ENCODE measurements at places on chromosomes 11 and 22.

GRCh38 chr22:21651521-21652009 lies 9.5 kb downstream of the SDF2L1 start:
- H3K36me3 ChIP-seq = peaks cover 4% of the 10 kb centered on the region
- H3K27ac ChIP-seq = peak overlapping the region; percentile 92
- peaks cover 29% of the 10 kb centered on the region for H3K4me1 ChIP-seq
- H3K27me3 ChIP-seq = no peaks in the 10 kb centered on the region
- no peak for DNase-seq

GRCh38 chr22:34903416-34903815 lies 162.5 kb upstream of the ISX start:
- no peaks in the 10 kb centered on the region for H3K27me3 ChIP-seq
- no peaks in the 10 kb centered on the region for H3K4me1 ChIP-seq
- H3K27ac ChIP-seq = no peak overlapping the region
- no peaks in the 10 kb centered on the region for H3K36me3 ChIP-seq
- no peak for DNase-seq
- no peak overlapping the region for H3K4me3 ChIP-seq

- H3K27ac ChIP-seq = no peak overlapping the region
- no peak overlapping the region for H3K4me3 ChIP-seq
- H3K36me3 ChIP-seq = no peaks in the 10 kb centered on the region
- peaks cover 4% of the 10 kb centered on the region for H3K4me1 ChIP-seq
- peaks cover 22% of the 10 kb centered on the region for H3K27me3 ChIP-seq
These were observed 75.7 kb upstream of the E2F8 start for GRCh38 chr11:19316434-19316833.

DNA sequence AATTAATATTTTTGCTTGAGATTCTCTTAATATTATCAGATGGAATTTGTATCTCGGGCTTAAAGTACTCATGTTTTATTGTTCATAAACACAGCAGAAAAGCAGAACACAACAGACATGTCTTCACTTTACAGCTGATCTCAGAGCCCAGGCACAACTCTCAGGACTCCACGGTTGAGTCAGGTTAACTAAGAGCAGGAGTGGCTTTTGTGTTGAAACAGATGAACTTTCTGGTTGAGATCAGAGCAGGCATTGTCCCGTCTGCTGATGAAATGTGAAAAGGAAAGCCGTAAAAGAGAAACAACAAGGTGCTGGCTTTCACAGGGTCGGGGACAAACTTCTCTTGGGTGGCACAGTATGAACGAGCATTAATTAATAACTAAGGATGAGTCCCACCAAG lies 49.0 kb downstream of the JHY start:
- peaks cover 3% of the 10 kb centered on the region for H3K27me3 ChIP-seq
- H3K36me3 ChIP-seq = no peaks in the 10 kb centered on the region
- no peak for DNase-seq
- H3K27ac ChIP-seq = no peak overlapping the region
- no peak overlapping the region for H3K4me3 ChIP-seq

Data from type B pancreatic cell (in vitro differentiated cells).